ENCODE measurements at places on chromosomes 3 and 15.

DNA sequence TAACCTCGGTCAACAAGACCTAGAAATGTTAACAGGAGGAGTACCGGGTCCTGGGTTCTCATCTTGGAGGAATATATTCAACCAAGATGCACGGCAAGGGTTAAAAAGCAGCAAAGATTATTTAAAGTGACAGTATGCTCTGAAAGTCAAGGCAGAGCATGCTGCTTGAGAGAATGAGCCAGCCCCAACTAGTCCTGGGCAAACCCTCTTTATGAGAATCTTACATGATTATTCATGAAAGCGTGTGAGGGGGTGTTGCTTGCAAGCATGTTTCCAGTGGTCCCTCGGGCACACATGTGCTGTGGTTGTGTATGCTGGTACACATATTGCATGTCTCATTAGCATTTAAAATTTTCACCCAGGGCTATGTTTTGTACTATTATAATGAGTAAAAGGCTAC lies 1445.6 kb downstream of the SI start:
- no peak for DNase-seq

GRCh38 chr3:47113669-47114365 lies 50.1 kb downstream of the SETD2 start:
- DNase-seq = no peak

DNA sequence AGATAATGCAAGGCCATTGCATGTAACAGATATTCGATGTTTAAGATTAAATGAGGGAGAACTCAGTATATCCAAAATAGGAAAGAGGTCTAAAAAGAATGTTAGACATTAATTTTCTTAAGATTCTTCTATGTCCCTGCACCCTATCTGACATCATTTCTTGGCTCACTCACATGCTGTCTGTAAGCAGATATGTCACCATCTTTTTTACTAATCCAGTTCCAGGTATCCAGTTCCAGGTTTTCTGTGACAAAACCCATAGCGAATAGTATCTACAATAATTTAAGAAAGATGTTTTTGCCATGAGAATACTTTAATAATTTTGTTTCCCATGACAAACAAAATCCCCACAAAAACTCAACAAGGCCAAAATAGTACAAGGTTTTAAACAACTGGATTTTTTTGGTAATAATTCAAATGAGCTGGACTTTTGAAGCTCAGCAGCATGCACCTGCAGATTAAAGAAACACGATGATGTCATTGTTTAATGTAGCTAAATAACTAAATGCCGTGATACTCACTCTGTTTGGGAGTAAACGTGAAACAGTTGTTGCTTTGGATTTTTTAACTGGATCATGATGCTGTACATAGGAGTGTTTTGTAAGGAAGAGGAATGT lies 867.6 kb downstream of the EPHA3 start:
- no peak for DNase-seq

DNA sequence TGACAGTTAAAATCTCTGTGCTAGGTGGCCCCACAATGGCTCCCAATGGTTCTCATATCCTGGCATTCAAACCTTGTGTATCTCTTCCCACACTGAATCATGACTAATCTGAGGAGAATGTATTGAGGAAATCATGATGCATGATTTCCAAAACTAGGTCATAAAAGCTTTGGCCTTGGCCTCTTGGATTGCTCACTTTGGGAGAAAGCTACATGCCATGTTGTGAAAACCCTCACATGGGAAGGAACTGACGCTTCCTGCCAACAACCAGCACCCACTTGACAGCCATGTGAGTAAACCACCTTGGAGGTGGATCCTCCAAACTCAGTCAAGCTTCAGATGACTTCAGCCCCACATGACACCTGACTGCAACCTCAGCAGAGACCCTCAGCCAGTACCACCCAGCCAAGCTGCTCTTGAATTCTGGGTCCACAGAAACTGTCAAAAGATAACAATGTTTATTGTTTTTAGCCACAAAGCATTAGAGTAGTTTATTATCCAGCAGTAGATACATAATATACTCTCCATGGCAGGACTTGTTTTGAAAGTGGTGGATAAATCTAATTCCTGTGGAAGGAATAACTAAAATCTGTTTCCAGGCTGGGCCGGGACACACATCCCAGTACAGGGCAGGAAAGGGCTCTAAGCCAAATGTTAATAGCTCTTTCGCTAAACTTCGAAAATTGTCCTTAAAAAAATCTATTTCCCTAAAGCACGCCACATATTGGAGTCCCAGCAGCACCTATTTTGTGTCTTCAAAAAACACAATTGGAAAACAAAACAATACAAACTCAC lies 1.0 kb upstream of the ZNF620 start:
- no peak for DNase-seq

DNA sequence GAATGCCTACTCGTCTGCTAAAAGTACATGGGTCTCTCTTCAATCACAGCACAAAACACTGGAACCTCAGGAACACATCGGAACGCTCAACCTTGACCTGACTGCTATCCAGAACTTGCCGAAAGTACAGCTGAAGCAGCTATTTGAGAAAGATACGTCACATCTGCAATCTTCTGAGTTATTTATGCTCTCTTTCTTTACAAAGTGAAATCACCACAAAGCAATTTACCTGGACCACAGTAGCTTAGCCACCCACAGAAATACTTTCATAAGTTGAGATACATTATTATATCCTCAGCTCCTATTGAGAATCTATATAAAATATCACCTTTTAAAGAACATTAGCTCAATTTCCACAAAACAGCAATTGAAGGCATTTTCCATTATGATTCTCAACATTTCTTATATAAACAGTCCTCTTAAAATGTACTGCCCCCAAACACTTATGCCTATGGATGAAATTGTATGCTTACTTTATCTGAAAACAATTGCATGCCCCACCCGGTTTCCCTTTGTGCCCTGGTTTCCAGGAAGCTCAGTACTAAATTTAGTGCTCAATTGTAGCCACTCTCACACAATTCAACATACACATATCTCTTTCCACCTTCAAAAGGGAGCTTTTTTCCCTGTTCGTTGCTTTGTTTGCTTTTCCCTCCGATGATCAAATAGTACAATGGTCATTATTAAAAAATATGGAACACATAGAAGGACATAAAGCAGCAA lies 31.8 kb downstream of the HEG1 start:
- DNase-seq = no peak

GRCh38 chr15:39869254-39869653 lies 50.8 kb downstream of the GPR176 start:
- DNase-seq = no peak
